ENCODE measurements at places on chromosomes 5 and 9.

- DNase-seq, result no peak
Measured at GRCh38 chr5:2017540-2018389, 135.0 kb upstream of the IRX4 start.

GRCh38 chr9:117549444-117549843 is 134.6 kb upstream of the ASTN2 start:
- no peak for DNase-seq

DNA sequence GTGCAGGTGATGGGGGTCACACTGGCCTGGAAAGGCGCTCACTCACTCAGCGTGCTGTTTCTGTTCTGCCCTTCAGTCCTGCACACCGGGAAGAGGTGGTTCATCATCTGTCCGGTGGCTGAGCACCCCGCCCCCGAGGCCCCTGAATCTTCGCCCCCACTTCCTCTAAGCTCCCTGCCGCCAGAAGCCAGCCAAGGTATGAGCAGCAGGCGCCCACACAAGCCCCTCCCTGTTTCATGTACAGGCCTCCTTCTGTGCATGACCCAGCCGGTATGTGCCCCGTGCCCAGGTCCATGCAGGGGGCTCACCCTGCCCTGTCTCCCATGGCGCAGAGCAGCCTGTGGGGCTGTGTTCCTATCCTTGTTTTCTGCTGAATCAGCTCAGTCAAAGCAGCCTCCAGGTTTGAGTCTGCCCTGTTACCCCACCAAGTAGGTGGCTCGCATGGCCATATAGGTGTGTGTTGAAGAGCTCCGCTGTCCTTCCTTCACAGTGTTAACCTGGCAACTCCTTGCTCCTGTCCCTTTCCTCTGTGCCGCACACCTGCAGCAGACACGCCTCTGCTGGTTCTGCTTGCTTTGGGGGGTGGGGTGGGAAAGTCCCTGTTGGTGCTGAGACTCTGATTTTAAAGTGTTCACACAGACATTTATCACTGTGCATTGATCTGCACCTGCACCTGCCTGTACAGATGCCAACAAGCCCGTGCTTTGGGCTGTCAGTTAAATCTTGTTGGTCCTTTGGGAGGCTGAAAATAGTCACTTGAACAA is 84.8 kb downstream of the WNK2 start:
- no peak for DNase-seq

- DNase-seq, result no peak
Measured at GRCh38 chr9:130833031-130833990, 1.7 kb upstream of the ABL1 start.

- DNase-seq, result no peak
Measured at GRCh38 chr5:39169081-39169480, 50.3 kb downstream of the FYB1 start.

Measured in epithelial cell of proximal tubule (primary cell).